T-cell (primary cell): ENCODE measurements at places on chromosomes 1 and 21. TPM values are rescaled to one million over a fixed set of nuclear protein-coding genes. Genes with fewer than 3 reads are reported as not detected.

- no peak within 1 kb of the TSS for H3K27ac ChIP-seq
- peaks cover 15% of the 10 kb centered on the region for H3K4me1 ChIP-seq
- H3K36me3 ChIP-seq = no peaks in the 10 kb centered on the region
- no peak for DNase-seq
- no peak within 1 kb of the TSS for H3K4me3 ChIP-seq
Observed at GRCh38 chr1:37634244-37634991, at the start of gene RSPO1. RSPO1 (minus strand) TSS chr1:37634892; CDS start chr1:37629661, 5,231 bp downstream.

DNA sequence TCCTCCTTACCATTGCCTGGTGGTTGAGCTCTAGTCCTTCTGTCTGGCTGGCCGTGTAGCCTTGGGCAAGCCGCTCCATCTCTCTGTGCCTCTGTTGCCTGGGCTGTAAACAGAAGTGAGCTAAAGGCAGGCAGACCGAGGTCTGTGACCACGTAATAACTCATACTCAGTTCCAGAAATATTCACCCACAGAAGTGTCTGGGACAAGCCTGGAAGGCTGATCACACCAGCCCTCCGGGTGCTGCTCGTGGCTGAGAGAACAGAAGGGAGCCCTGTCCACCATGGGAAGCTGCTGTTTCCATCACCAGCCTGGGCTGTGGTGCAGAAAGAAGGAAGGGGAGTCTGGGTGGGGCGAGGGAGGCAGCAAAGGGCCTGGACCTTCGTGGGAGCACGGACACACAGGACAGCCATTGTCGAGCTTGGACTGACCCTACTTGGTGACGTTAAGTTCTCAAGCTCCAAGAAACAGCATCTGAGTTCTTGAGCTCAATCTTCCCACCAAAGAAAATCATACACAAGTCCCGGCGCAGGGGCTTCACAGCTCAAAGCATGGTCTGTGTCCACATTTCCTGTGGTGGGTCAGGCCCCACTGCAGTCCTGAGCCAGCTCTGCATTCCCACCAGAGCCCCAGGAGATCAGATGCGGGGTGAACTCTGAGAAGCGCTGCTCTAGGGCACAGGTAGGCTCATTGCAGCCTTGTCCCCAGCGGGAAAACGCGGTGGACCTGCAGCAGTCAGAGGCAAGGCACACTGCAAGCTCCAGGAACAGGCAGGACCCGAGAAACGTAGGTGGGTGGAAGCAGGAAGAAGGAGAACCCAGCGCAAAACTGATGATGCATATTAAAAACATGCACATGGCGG is 61.8 kb downstream of the RUNX3 start:
- no peak overlapping the region for H3K4me3 ChIP-seq
- no peak overlapping the region for H3K27ac ChIP-seq
- H3K36me3 ChIP-seq = no peaks in the 10 kb centered on the region
- no peak for DNase-seq
- H3K27me3 ChIP-seq = peaks cover 26% of the 10 kb centered on the region

The IFNLR1 gene
- total RNA-seq = 2.4 TPM

The ABCA4 gene
- not detected for total RNA-seq

The SUMO3 gene
- 49.1 TPM for total RNA-seq

The PCAT6 gene
- total RNA-seq = 1.5 TPM
